ENCODE measurements at places on chromosomes 7 and 10.

GRCh38 chr10:3978174-3978573, 193.2 kb upstream of the KLF6 start:
- DNase-seq: no peak

- no peak for DNase-seq
Observed at GRCh38 chr10:98296524-98296923, 28.5 kb upstream of the LOXL4 start.

GRCh38 chr7:156764016-156764669, 123.6 kb downstream of the RNF32 start:
- DNase-seq: peak; percentile 88

GRCh38 chr7:64878684-64879083, 24.4 kb upstream of the ZNF273 start:
- DNase-seq: no peak

GRCh38 chr7:133423618-133424017, 170.7 kb downstream of the EXOC4 start:
- no peak for DNase-seq

GRCh38 chr10:33235251-33235884, 99.1 kb downstream of the NRP1 start:
- DNase-seq: peak; percentile 30

DNA sequence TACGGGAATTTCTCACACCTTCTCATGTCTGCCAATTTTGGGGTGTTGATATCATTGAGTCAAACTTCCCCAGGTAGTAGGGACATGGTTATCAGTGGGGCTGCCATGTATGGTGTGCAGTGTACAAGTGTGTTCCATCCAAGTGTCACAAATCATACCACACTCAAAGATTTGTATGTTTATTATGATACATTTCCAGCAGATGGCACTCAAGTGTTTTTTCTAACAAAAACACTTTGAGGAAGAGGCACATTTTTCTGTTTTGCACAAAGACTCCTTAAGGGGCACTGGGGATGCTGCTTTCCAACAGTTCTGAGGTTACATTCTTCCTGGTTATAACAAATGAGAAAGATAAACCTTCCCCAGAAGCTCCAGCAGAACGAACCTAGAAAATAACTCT, 414.5 kb downstream of the REEP3 start:
- DNase-seq: peak; percentile 52

DNA sequence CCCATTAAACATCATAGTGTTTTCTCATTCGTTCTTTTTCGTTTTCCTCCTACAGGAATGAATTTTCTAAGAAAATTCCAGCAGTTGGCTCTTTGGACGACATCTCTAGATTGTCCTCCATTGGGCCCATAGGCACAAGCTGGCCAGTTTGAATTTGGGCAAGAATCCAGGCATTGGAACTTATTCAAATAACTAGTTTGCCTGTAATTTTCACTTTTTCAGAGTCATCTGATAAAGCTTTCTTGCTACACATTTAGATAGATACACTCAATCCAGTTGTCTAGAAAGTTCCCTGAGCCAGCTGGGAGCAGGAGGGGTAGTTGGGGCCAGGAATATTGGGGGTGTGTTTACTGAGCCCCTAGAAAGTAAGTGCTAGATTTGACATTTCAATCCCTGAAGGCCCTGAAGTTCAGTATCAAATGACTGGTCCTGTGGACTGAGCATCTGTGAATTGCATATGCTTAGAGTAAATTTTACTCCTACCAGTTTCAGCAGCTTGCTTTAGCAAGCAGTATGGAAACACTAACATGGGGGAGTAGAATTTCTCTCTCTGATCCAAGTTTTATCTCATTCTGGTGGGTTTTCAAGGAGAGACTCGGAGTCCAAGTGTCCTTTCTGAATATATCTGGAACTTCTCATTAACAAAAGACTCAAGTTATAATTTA, 5.2 kb downstream of the EGFR start:
- DNase-seq: no peak

DNA sequence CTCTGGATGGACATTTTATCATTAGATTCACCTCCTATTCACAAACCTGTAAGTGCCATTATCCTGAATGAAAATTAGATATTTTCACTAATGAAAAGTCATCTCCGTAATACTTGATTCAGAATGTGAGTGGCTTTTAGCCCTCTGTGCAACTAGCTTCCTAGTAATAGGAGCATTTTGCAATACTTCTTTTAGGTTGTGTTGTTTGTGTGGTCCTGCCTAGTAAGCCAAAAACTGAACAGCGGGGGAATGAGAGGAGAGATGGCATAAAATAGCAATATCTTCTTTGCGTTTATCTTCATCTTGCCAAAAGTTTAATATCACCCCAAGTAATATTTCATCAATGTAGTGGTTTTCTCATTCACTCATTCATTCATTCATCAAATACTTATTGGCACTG, 507.5 kb upstream of the CELF2 start:
- no peak for DNase-seq

DNA sequence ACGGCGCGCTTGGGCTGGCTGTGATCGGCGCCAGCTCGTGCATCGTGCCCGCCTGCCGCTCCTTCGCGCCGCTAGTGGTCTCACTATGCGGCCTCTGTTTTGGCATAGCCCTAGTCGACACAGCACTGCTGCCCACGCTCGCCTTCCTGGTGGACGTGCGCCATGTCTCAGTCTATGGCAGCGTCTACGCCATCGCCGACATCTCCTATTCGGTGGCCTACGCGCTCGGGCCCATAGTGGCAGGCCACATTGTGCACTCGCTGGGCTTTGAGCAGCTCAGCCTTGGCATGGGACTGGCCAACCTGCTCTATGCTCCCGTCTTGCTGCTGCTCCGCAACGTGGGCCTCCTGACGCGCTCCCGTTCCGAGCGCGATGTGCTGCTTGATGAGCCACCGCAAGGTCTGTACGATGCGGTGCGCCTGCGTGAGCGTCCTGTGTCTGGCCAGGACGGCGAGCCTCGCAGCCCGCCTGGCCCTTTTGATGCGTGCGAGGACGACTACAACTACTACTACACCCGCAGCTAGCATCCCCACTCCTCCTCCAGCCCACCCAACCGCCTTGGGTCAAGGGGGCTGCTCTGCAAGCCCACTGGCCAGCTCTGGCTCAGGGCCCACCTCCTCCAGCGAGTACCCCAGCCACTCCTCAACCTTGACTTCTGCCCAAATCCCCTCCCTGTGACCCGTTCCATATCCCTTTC, 1.9 kb downstream of the SLC18A3 start:
- DNase-seq: no peak

- no peak for DNase-seq
Observed at GRCh38 chr7:90111-91063, 102.0 kb upstream of the FAM20C start.

DNA sequence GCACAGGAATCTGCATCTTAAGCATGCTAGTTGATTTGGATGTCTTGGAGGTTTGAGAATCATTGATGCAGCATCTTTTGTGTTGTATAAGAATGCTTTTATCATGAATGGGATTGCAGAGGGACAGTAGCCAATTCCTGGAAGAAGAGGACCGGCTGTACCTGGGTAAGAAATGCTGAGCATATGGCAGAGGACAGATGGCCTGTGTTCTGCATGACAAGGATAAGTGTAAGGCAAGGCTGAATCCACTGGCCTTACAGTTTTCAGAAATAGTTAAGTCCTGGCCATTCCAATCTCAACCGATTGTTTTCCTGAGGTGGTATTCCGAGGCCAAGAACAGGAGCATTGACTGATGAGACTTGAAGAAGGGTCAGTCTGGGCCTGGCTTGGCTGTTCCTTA, 24.4 kb upstream of the KBTBD2 start:
- DNase-seq: peak; percentile 13

- DNase-seq: peak; percentile 35
Observed at GRCh38 chr10:112783351-112784021, 166.6 kb upstream of the TCF7L2 start.

DNA sequence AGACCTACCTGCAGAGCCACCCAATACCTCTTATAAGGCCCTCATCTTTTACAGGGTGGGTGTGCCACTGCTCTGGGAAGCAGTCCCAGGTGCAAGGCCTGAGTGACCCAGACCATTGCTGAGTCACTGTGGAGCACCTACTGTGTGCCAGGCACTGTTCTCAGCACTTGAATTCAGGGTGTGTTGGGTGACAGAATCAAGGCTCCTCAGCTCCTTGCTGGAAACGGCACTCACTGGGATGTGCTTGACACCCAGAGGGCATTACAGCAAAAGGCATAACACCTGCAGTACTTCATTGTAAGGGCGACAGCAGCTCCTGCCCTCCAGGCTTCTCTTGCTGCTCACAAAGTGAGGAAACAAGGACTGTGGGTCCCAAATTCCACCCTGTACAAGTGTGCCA, 7.1 kb downstream of the CAMK2B start:
- no peak for DNase-seq

- DNase-seq: no peak
Observed at GRCh38 chr7:149790146-149790548, 16.8 kb upstream of the ZNF467 start.

- peak; percentile 21 for DNase-seq
Observed at GRCh38 chr10:15346440-15347141, 24.5 kb downstream of the FAM171A1 start.

DNA sequence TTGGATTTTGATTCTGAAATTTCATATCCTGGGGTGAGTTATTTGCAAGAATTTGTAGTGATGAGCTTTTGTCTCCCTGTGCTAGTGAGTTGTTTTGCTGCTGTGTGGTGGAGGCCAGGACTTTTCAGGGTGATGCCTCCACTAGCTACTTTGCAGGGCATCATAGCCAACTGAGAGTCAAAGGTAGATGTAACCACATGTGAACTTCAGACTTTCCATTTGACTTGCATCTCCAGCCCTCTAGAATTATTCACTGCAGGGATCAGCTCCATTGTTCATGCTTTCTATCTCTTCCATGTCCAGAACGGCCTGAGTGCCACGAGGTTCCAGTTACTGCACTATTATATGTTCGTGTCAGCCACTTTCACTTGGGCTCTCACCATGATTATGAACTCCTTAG, 534.3 kb downstream of the GRM8 start:
- DNase-seq: no peak

DNA sequence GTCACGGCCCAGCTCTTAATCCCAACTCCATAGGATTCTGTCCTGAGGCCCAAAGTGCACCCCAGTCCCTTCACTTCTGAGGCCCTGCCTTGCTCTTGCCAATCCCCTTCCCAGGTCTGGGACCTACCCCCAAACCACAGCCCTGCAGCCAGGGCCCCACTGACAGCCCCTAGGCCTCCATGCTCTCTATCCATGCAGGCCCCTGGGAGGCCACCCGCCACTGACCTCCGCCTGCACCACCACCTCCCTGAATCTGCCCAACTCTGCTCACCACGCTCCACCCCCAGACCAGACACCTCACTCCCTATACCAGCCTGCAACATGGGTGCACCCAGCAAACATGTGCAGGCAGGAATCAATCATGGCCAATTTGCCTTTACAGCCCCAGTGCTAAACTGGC, 10.2 kb downstream of the SLIT1 start:
- DNase-seq: no peak

DNA sequence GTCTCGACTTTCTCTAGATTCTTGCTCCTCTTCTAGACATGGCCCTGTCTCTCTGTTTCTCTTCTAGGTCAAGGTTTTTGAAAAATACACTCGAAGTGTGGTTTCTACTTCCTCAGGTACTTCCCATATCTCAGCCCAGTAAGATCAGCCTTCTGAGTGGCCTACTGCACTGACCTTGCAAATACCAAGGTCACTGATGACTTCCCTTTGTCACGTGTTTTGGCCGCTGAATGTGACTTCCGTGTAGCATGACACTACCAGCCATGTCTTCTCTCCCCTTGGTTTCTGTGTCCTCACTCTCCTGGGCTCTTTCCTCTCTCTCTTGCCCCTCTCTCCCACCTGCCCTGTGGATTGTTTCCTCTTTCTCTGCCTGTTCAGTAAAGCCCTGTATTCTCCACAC, 7.9 kb upstream of the WIPF3 start:
- DNase-seq: no peak

GRCh38 chr10:36412942-36413341, 712.5 kb upstream of the ANKRD30A start:
- DNase-seq: no peak

GRCh38 chr10:71555724-71556119, 159.0 kb downstream of the CDH23 start:
- no peak for DNase-seq

- no peak for DNase-seq
Observed at GRCh38 chr10:89923661-89924060, 222.3 kb downstream of the KIF20B start.

DNA sequence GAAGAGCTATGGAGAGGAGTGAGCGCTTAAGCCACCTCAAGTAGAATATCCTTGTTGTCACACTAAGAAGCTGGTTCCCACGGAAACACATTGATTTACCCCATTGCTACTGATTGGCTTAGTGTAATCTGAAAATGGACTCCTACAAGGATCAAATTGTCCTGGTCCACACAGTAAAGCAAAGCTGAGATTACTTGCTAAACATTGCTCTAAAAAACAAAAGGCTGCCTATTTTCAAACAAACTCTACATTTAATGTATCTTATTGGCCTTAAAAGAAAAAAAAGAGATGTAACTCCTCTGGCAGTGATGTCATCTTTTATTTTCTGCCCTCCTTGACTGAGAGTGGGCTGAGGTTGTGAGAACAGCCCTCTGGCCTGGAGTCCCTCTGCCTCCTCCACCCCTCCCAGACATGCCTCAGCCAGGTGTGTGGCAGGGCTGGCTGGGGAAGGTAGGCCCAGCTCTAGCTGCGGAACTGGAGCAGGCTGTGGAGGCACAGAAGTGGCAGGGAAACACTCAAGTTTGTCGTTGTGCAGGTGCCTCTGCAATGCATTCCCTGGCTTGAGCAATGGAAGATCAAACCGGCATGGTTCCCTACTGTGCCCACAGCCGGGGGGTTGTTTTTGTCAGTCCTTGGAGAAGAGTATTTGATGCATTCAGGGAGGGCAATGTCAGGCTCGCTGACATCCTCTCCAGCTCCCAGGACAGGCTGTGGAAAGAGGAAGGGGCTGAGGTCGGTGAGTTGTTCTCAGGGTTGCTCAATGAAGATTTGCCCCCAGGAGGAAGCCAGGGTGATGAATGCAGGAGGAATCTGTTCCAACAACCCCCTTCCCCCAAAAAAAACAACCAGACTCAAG, 9.1 kb downstream of the KLF6 start:
- no peak for DNase-seq

DNA sequence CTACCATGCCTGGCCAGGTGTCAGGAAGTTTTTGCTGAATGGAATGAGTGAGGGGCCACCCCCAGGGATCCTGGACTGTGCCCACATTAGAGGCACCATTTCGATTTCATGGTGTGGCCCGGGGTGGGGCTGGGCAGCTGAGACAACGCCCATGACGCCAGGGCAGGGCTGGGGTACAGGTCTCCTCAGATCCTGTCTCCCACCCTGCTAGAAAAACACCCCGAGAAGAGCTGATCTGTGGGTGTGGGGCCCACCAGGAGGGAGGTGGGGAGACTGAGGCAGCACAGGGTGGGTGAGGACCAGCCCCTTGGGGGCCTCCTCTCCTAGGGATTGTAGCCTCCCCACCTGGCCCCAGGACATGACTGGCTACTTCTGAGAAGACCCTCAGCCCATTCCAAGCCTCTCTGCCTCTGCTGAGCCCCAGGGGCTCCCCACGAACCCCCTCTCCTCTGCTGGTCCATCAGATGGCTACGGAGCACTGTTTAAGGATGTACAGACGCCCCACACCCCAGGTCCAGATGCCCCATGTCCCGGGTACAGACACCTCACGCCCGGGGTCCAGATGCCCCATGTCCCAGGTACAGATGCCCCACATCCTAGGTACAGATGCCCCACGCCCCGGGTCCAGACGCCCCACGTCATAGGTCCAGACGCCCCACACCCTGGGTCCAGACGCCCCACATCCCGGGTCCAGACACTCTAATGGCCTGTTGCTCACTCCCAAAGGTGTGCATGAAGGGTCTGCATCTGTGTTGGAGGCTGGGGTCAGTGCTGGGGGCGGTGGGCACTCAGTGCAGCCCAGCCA, 99.4 kb downstream of the MICALL2 start:
- no peak for DNase-seq
